Stimulated activated CD4-positive, alpha-beta T cell treated with anti-CD3 and anti-CD28 coated beads, Interleukin-1b, Interleukin-23, amount 100 ng/mL, for 1 hour (primary cell): ENCODE measurements at places on chromosomes 6 and 20.

- no peak for DNase-seq
Observed at GRCh38 chr20:53826597-53827291, 233.1 kb upstream of the ZNF217 start.

- no peak for DNase-seq
Observed at GRCh38 chr6:1626481-1626880, 16.8 kb downstream of the FOXC1 start.

GRCh38 chr6:11366183-11366933 is 133.9 kb upstream of the NEDD9 start:
- DNase-seq: no peak

- no peak for DNase-seq
Observed at GRCh38 chr6:90849686-90850085, 262.8 kb upstream of the MAP3K7 start.

DNA sequence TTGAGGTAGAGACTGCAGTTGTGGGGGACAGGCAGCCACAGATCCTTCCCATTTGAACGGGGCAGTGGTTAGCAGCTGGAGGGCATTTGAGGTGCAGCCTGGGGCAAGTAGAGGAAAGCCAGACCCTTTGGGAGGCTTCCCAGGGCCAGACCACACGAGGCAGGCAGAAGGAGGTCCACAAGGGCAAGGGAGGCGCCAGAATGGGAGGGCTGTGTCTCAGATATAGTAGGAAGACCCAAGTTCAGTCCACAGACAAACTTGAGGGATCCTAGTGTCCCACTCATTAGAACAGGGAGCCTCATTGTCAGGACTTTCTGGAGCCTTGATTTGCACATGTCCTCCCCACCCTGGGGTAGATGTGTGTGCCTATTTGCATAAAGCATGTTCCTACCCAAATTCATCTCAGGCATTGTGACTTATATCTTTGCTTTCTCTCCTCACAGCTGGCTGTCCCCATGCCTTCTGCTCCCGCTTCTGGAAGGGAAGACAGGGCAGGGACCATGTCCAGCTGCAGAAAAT is 166.0 kb downstream of the VEGFA start:
- DNase-seq: no peak

DNA sequence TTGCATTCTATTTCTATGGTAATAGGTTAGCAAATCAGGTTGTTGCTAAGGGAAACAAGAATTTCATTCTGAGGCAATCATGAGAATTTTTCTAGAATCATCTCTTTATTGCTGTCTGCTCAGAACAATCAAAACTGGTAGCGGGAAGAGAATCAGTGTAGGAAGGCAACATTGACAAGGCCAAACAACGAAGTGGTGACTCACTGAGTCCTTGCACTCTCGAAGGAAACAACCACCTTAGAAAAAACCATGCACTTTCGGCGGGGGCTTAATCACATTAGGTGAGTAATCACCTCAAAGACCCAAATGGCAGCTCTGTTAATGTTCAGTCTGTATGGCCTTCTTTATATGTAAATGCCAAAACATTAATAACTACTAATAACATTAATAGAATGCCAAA is 78.8 kb upstream of the MAP7 start:
- DNase-seq: no peak
